ENCODE measurements at places on chromosomes 5 and 9.

- no peak for DNase-seq
Measured at GRCh38 chr5:53464722-53465121, 15.7 kb upstream of the FST start.

DNA sequence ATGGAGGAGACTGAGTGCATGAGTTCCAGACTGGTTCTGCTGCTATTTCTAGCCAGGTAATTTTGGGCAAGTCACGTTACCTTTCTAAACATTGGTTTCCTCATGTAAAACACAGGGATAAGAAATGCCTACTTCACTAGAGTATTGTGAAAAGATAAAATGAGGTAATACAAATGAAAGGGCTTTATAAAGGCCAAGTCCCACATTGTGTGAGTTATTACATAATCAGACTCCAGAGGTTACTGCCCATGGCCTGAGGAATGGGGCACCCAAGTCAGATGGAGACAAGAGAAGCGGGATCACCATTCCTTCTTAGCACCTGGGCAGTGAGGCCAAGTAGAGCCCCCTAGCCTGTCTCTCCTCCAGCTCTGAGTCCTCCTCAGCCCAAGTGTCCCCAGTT, 7.5 kb downstream of the HBEGF start:
- DNase-seq: no peak

- DNase-seq: no peak
Measured at GRCh38 chr5:110073534-110073933, 383.8 kb downstream of the MAN2A1 start.

GRCh38 chr9:111994831-111995458, 98.3 kb downstream of the UGCG start:
- DNase-seq: no peak

- no peak for DNase-seq
Measured at GRCh38 chr5:118931564-118931963, 56.8 kb downstream of the DTWD2 start.

DNA sequence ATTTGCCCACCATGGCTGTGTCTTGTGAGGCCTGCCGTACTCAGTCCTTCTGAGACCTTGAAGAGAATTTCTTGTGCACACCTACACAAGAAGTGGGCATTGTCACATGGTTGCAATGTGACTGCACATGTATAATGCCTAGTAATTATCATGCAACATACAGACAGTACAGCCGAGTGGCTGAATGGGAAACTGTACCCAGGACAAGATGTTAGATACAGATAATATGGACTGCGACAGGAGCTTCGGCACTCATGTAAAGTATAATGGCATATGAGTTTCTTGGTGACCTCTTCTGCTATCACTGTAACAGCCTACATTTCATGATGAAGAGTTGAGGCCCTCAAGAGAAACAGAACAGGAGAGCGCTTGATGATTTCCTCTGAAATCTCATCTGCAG, 4.8 kb upstream of the PRKACG start:
- no peak for DNase-seq

GRCh38 chr5:38554861-38555260, 1.6 kb downstream of the LIFR start:
- no peak for DNase-seq

DNA sequence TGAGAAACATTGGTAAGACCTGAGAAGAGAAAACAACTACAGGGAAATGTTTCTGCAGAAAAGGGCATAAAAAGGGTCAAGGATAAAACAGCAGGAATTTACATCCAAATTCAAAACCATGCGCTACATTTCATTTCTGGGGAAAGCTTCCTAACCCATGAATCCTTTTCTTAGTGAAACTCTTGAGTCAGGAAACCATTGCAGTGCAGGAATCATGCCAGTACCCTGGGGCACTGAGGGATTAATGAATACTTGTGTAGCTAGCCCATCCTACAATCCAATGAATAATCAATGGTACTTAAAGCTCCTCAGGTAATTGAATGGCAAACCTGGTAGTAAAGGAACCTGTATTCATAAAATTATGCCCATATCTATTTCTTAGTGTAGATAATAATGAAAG, 580.5 kb downstream of the TLE1 start:
- DNase-seq: no peak

DNA sequence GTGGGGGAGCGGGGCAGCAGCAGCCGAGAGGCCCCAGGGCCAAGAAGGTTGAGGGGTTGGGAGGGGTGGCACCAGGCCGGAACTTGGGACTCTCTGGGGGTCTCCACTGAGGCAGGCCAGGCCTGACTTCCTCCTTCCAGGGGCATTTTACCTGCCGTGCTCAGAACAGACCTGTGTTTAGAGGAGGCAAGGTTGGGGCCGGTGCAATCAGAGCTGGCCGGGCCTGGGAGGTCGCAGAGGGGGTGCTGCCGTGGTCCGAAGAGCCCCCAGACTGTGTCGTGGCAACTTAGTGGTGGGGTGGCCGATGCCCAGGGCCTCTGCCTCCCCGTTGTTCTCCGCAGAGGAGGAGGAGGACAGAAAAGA, 21.8 kb downstream of the GLT6D1 start:
- DNase-seq: no peak

- DNase-seq: no peak
Measured at GRCh38 chr9:105535920-105536668, 21.8 kb upstream of the FKTN start.

- DNase-seq: no peak
Measured at GRCh38 chr9:115262952-115263351, 145.0 kb upstream of the TNC start.

- DNase-seq: no peak
Measured at GRCh38 chr9:13213337-13213736, 66.2 kb downstream of the MPDZ start.

DNA sequence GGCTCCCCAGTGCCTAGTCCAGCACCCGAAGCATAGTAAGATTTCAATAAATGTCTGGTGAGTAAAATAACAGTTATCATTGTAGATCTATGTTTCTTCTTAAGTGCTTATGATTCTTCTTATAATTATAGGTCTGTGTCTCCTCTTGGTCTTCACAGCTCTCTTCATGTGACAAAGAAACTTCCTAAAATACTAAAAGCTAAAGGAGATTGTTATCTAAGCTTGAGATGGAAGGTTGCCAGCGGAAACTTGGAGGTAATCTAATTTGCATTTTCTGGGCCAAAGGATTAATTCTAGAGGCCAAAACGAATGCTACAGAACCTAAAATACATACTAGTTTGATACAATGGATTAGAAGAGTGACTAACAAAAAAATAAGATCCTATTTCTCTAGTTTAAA, 13.6 kb upstream of the ARHGAP26 start:
- DNase-seq: no peak

DNA sequence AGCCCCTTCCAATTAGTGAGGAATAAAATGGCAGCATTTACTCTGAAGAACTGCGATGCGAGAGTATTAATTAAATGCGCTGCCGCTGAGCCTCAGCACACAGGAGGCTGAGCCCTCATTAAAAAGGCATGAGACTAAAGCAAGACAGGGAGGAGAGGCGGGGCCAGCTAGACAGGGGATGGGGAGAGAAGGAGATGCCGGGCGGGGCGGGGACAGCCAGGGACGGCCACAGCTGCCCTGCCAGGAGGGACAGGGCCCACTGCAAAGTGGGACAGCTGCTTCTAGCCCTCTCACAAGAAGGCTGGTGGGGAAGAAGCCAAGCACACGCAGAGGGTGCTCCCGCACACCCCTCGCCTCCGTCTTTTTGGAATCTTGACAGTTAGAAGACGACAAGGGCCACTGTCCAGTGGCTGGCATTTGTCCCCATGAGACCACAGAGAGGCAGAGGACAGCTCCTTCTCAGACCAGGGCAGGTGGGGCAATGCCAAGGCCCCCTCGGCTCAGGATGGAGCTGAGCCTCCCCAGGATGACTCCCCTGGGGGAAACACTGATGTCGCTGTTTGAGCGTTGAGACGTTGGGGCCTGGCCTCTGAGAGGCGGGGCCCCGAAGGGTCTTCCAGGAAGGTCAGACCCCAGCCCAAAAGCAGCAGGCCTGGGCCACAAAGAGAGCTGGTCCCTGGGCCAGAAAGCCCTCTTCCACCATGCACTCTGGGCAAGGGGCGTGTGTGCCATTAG, 26.9 kb downstream of the ADAMTS2 start:
- no peak for DNase-seq

DNA sequence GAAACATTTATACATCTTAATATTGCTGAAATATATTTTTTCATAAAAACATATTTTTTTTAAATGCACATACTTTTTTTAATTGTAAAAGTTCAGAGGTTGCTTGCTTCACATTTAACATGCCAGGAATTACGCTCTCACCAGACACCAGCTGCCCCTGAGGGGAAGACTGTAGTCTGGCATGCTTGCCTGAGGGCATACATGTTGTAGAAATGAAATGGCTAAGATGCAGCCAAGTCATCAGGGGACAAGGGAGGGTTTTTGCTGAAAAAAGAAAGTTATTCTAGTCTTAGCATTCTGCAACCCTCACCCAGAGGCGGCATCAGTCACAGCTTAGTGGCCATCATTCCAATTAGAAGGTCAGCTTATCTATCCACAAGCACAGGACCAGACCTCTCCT, 426.7 kb upstream of the FTMT start:
- no peak for DNase-seq

- DNase-seq: no peak
Measured at GRCh38 chr9:86684148-86684547, 263.2 kb downstream of the GAS1 start.

DNA sequence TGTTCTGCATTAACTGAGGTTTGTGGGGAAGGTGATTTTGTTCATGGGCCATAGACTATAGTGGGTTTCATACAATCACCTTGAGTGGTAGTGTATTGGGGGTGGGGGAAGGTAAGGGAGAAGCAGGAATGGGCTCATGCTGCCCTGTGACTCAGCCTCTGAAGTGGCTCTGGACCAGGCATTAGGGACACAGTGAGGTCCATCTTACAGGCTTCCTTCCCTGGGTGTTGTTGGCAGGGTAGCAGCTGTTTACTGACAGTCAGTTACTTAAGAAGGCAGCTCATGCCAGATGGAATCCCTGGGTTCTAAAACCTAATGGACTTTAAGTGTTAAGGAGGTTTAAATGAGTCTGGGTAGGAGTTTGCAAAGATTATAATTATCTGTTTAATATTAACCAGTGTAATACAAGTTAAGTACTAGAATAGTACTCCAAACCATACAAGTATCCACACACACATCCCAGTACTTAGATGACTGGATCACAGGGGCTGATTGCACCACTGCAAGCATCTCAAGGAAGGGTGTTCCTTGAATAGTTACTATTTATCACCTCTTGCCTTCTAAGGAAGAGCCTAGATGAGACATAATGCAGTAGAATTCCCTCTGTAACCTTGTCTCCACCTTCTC, 59.3 kb downstream of the CAST start:
- DNase-seq: peak; percentile 19

GRCh38 chr9:134964271-134965055, 46.8 kb upstream of the FCN1 start:
- no peak for DNase-seq

DNA sequence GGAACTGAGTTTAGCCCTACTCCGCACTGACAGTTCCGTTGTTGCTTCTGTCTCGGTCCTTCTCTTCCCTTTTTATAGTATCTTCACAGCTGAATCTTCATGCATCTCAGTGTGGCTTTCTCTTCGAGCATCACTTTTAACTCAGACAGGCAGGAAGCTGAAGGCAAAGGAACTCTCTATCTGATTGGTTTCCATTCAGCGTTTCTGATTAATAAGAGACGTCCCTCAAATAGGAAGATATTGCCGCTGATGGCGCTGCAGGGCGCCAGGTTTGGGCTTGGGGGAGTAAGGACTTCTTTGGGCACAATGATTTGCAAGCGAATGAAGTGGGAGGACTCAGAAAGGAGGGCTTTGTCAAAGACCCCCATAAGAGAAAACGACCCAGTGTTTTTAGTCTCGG, at the start of gene CDH9:
Gene CDH9 (minus strand): TSS at position 111 of the 400 bp plus-strand sequence. CDS start 50,253 bp downstream, outside the sequence.
- no peak for DNase-seq

DNA sequence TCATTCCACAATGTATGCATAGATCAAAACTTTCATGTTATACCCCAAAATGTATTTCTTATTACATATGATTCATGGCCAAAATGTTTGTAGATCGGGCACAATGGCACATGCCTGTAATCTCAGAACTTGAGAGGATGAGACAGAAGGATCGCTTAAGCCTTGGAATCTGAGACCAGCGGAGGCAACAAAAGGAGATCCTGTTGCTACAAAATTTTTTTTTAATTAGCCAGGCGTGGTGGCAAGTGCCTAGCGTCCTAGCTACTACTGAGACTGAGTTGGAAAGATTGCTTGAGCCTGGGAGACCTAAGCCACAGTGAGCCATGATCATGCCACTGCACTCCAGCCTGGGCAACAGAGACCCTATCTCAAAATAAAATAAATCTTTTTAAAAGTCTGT, 89.9 kb downstream of the MAPKAP1 start:
- DNase-seq: no peak

- no peak for DNase-seq
Measured at GRCh38 chr5:157196045-157196444, 15.4 kb downstream of the ITK start.

- DNase-seq: no peak
Measured at GRCh38 chr5:16135506-16135905, 44.1 kb downstream of the MARCHF11 start.

DNA sequence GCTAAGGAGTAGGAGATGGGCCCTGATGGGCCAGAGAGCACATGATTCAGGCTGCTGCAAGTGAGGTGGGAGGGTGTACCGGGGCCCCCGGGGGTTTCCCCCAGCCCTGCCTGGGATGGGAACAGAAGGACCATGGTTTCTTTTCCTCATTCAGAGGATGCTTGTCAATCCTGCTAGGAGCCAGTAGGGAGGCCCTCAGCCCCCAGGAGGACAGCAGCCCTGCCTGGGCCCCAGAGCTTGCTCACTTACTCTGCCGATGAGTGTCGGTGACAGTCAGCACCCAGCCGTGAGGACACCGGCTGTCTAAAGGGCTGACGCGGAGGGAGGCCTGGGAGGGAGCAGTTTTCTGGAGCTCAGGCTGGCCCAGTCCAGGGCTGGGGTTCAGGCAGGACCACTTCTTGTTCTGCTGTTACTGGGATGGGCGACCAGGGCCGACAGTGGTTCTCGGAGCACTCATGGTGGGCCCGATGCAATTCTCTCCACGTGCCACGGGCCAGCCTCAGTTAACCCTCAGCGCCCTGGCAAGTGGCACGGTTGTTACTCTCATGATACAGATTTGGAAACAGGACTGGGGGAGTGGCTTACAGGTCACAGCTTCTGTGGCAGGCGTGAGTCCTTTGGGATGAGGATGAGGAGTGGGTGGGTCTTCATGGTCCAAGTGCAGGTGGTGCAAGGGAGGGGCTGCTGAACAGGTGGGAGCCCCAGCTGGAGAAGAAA, 1.8 kb downstream of the ARRDC1 start:
- no peak for DNase-seq

GRCh38 chr5:142876817-142877216, 106.6 kb downstream of the ARHGAP26 start:
- DNase-seq: no peak

DNA sequence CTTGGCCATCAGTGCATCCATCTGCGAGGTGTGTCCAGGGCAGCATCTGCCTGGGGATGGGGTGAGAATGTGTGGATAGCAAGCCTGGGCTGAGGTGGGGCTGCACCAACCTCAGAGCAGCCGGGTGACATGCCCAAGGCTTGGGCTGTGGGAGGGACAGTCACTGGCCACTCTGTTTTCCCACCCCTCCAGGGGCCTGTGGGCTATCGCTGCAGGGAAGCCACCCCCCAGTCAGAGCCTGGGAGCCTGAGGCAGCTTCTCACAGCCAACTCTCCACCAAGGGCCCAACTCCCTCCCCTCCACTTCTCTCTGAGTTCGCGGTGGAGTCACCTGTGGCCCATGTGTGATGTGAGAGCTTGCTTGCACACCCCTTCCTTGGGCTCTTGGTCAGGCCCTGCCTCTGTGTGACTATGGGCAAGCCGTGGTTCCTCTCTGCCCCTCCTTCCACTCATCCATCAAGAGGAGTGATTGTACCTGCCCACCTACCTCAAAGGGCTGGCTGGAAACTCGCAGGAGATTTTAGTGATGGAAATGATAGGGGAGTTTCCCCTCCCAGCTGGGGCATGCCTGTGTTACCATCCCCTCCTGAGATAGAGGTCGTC, 54.8 kb downstream of the DAB2IP start:
- no peak for DNase-seq
